Stimulated activated CD8-positive, alpha-beta memory T cell treated with anti-CD3 and anti-CD28 coated beads, Interleukin-2, amount 100 ng/mL, for 48 hours (primary cell): ENCODE measurements at places on chromosomes 7 and 10.
A peak's percentile ranks its signal among the peaks of the same experiment; 100 is the strongest.

DNA sequence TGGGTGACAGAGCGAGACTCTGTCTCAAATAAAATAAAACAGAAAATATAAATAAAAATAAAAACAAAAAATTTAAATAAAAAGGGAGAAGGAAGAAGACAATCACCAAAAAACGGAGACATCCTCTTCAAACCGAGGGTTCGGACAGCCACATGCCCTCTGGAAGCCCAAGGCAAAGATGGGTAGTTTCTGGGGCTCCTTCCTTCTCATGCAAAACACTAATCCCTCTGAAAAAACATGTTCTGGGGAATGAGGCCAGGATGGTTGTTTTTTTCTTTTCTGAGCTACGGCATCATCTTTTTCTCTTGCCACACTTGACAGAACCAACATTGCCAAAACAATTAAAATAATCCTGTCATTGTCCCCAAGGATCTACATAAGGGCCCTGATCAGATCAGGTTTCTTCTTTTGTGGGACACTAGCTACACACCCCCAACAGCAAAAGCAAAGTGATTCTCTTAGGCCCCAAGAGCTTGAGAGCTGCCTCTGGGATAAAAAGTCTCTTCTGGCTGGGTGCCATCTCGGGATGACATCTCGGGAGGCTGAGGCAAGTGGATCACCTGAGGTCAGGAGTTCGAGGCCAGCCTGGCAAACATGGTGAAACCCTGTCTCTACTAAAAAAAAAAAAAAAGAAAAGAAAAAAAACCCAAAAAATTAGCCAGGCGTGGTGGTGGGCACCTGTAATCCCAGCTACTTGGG lies 14.2 kb upstream of the POR start:
- no peak for DNase-seq

DNA sequence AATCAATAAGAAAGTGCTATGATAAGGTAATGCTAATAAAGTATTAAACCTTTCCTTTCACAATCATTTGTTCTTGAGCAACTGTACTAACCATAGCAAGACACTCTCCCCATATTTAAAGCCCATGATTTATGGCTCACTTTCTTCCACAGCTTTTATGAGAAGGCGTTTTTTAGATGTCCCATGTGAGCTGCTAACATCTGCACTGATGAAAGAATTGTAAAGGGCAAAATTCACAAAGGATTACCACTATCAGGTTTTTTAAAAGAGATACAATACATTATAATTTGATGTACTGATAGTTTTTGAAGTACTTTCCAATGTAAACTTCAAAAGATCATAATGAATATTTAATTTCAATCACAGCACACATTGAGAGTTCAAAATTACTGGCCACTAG lies 75.7 kb downstream of the RNLS start:
- no peak for DNase-seq

DNA sequence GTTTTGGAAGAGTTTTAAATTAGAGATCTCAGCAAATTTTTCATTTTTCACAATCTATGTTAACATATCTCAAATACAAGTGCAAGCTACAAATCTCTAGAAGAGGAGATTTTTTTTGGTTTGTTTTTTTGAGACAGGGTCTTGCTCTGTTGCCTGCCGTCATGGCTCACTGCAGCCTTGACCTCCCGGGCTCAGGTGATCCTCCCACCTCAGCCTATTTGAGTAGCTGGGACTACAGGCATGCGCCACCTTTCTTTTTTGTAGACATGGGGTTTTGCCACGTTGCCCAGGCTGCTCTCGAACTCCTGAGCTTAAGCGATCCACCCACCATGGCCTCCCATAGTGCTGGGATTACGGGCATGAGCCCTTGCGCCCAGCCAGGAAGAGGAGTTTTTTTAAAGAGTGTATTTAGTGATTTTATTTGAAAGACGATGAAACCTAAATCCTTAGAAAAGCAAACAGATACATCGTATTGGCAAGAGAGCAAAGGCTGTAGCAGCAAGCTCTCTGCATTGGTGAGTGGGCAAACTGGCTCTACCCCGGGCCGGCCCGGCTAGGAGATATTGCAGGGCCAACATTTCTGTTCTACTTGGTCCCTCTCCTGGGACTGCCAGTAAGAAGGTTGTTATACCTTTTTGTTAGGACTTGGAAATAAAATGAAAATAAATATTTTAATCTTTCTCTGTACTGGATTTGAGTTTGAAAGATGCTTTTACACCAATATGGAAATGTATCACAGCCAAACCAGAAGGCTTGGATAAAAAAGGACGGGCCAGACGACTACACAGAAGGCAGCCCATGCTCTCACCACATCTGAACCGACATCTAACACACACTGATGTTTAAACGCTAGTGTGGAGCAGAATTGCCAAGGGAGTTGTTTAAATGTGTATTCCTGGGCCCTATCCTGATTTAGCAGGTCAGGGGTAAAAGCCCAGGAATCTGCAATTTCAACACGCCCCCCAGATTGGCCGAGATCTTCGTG lies 49.6 kb upstream of the RHEB start:
- DNase-seq = no peak

GRCh38 chr7:1981201-1981877 lies 251.4 kb downstream of the MAD1L1 start:
- DNase-seq = no peak

DNA sequence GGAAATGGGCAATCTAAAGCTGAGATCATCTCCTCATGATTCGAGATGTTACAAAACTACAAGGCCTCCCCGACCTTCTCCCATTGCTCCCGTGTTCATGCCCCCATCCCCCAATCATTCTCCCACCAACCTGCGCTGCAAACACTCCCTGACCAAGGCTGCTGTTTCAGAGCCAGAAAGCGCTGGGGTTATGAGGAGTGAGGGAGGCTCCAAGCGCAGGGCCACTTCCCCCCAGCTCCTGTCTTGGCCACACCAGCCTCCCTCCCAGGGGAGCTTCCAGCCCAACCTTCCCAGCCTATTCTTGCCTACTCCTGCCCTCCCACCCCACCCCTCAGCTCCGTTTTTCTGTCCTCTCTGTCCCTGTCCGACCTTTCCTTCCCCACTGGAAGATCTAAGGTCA lies 14.7 kb upstream of the NODAL start:
- DNase-seq = no peak

- DNase-seq = no peak
These were observed 134.0 kb downstream of the TPST1 start for GRCh38 chr7:66339141-66339540.

- DNase-seq = no peak
These were observed 71.9 kb upstream of the DIP2C start for GRCh38 chr10:761376-761775.

- no peak for DNase-seq
These were observed 42.6 kb upstream of the CFAP46 start for GRCh38 chr10:132984801-132985545.

DNA sequence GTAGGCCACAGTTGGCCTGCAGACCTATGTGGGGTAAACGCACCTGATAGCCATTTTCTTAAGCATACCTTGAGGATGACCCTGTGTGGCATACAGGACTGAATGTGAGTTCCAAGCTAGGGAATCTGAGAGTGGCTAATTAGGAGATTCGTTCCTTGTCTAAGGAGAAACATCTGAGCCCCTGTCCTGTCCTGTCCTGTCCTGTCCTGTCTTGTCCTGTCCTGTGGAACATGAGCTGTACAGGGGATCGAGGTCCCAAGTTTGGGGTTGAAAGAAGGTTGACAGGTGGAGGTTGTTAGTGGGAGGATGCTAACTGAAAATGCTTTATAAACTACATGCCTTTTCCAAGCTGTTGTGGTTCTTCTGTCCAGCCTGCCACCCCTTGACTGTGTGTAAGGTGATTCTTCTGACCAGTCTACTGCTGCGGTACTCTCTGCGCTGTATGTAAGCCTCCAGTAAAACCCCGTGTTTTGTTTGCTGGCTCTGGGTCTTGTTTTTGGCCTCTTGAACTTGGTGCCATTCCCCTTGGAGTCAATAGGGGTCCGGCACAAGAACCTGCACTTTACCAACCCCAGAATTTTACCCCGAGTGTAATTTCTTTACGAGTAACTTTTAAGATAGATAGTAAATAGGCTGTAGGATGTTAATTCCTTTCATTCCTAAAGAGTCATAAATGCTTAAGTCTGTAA lies 26.4 kb downstream of the ZNRF2 start:
- no peak for DNase-seq

- peak; percentile 1 for DNase-seq
These were observed 226.4 kb upstream of the HABP2 start for GRCh38 chr10:113326160-113327111.

DNA sequence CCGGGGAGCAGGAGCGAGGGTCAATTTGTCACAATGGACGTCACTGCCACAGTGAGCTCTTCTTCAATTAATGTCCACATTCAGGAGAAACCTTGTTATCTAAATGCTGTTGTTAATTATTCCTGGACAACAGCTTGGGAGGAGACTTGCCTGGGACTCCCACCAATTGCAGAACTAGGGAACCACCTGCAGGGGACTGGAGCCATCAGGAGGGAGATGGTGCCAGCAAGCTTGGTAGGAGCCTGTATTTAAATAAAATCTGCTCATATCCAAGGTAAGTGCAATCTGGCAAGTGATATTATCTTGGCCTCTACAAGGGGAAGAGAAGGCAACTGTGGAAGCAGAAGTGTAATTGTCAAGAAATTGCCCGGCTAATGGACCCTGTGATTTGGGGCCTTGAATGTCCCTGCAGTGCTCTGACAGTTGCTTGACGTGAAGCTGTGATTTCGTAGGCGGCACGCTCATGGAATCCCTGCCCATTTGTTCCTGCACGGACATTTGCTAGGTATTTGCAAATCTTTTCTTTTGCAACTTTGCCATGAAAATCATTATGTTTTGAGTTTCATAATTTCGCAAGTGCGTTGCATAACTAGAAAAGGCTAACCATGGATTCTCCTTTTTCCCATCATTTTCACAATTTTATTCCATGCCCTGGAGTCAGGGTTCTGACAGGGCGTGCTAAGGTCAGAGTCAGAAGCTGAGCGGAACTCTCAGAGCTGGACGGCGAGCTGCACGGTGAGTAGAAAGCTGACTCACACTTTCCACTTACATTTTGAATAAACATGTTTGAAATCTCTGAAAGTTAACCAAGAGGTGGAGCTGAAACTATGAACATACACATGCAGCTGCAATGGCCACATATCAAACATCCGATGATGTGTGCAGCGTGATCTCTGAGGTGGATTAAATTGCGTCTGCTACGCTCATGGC lies 84.9 kb upstream of the TCERG1L start:
- no peak for DNase-seq

DNA sequence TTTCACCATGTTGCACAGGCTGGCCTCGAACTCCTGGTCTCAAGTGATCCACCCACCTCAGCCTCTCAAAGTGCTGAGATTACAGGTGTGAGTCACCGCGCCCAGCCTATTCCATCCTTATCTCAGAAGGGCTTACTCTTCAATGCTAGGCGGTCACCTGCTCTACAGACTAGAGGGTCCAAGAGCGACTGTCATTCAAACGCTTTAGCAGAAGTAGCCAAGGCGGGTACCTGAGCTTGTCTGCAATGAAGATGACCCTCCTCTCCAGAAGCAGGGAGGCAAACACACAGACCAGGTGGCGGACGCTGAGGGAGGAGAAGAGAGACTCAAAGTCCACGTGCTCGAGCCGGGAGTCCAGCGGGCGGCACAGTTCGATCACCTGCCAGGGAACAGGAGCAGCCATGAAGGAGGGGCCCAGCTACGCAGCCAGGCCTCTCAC lies 65.1 kb upstream of the MKRN1 start:
- DNase-seq = no peak

DNA sequence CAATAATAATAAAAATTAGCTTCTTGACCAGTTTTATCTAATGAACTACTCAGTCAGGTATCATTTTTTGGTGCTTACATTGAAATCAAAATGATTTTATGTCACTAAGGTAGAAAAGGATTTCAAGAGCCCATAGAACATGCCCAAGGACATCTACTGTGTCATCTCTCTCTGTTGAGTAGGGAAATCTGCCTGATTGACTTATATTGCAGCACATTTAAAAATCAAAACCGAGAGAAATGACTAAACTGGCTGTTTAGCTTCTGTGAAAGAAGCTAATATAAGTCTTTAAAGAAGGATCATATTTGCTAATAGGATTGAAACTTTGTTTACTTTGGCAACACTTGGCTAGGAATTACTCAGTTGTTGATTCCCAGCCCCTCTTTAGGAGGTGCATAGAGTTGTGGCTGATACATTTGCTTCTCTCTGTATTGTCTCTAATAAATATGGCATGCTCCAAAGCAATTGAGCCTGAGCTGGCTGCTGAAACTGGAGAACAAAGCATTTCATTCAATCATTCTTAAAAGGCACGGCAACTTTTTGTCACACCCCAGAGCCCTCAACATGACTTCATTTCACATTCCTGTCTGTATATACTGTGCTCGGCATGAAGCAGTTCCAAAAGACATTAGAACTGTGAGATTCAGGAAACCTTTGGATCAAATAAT lies 1096.9 kb upstream of the POT1 start:
- DNase-seq = no peak

GRCh38 chr10:100662067-100662466 lies 83.3 kb upstream of the PAX2 start:
- DNase-seq = no peak

- peak; percentile 87 for DNase-seq
These were observed 11.9 kb downstream of the SSC4D start for GRCh38 chr7:76397409-76398183.

- DNase-seq = no peak
These were observed 84.5 kb upstream of the RET start for GRCh38 chr10:42992156-42992956.

- no peak for DNase-seq
These were observed 250.7 kb downstream of the TNS3 start for GRCh38 chr7:47331179-47331565.

DNA sequence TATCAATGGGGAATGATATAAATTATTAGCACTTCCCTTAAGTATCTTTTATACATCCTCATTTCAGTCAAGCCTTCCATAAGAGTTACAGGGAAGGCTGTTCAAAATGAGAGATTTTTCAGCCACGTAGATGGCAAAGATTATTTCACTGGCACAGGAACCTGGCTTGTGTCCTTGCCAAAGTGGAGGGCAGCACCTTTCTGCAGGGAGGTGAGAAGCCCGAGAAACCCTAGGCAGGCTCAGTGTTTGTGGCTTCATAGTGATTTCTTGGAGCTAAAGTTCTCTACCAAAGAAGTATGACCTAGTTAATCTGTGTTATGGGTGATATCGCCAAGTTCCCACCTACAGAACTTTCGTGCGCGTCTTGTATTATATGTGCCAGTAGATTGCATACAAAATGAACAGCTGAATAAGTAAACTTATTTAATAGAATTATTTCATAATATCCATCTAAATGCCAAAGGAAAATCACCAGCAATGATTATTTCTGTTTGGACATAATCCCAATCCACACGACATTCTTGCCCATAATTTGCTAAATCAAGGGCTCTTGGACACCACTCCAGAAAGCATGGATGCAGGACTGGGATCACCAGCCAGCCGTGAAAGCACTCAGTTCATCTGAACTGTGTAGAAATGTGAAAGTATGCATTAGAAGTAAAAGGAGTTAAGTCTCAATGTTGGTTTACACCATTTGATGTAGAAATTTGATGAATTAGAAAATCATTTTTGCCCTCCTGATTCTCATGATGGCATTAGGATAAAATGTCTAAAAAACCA lies 150.4 kb upstream of the RNF32 start:
- no peak for DNase-seq

DNA sequence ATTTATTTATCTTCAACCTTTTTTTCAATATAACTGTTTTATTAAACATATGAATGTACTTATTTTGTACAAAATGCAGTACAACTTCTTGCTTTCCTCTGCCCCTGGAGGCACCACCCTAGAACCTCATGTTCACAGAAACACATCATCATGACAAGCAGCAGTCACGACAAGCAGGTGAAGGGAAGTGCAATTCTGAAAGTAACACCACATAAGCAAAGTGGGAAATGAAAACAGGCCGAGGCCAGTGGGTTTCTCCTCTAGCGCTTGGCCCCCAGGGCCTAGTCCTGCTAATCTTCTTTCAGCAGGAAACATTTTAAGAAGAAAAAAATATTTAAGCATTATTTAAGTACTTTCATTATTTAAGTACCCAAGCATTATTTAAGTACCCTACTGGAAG lies 598.1 kb downstream of the SH2D4B start:
- DNase-seq = no peak
